ENCODE measurements at places on chromosomes 3 and 15. TPM values are rescaled to one million over a fixed set of nuclear protein-coding genes. Genes with fewer than 3 reads are reported as not detected.

The HTR3E gene
- total RNA-seq = not detected

The IMPG2 gene
- total RNA-seq = 0.25 TPM

The COLQ gene
- 1.0 TPM for total RNA-seq

The UBA3 gene
- 32.3 TPM for total RNA-seq

The SPPL2A gene
- 67.5 TPM for total RNA-seq

The CCDC39 gene
- total RNA-seq = under 0.01 TPM

The KCNMB2 gene
- total RNA-seq = 0.33 TPM

The C15orf62 gene
- 0.92 TPM for total RNA-seq

The FBXW12 gene
- total RNA-seq = not detected

The RAB6B gene
- total RNA-seq = 2.8 TPM

The PPP1R14D gene
- not detected for total RNA-seq

The GABRR3 gene
- not detected for total RNA-seq

- no peaks in the 10 kb centered on the region for H3K27me3 ChIP-seq
- no peak overlapping the region for H3K4me3 ChIP-seq
- H3K36me3 ChIP-seq = no peaks in the 10 kb centered on the region
- H3K27ac ChIP-seq = no peak overlapping the region
- DNase-seq = no peak
- H3K4me1 ChIP-seq = peaks cover 7% of the 10 kb centered on the region
Observed at GRCh38 chr15:41605566-41605965, 46.6 kb downstream of the TYRO3 start.

- no peak for DNase-seq
- H3K27ac ChIP-seq = no peak overlapping the region
- H3K27me3 ChIP-seq = no peaks in the 10 kb centered on the region
- no peaks in the 10 kb centered on the region for H3K4me1 ChIP-seq
- H3K4me3 ChIP-seq = no peak overlapping the region
Observed at GRCh38 chr3:29668233-29668632, 387.4 kb downstream of the RBMS3 start.

DNA sequence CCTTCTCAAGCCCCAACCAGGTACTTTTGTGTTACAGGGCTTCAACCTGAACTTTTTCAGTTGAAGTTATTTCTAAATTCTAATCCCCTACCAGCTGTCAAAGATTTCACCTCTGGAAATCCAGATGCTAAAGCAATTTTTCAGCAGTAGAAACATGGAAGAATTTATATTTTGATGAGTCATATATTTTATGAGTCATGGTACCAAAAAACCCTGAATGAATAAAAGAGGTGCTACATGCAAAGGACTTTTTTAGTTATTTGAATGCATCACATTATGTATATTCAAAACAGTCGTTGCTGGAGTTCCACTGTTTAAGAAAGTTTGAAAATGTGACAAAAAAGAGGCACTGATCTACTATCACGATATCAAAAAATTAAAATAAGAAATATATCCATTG is 96.0 kb upstream of the ZNF385D start:
- no peak overlapping the region for H3K27ac ChIP-seq
- no peaks in the 10 kb centered on the region for H3K27me3 ChIP-seq
- no peaks in the 10 kb centered on the region for H3K36me3 ChIP-seq
- no peak for DNase-seq
- H3K4me3 ChIP-seq = no peak overlapping the region
- H3K4me1 ChIP-seq = no peaks in the 10 kb centered on the region

DNA sequence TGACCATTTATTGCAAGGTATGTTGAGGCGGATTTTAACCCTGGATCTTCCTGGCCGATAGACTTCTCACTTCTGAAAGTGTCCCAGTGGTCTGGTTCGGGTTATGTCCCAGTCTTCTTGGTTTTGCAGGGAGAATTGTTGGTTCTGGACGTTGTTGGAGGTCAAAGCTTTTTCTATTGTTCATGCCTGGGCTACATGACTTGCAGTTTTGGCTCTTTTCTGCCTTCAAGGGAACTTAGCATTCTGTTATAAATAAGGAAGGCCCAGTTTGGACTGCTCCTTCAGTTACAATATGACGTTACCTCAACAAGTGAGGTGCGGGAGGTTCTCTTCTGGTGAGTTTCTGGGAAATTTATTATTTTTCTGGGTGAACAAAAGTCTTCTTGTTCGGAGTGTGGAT is 614.3 kb downstream of the DIPK2A start:
- H3K27ac ChIP-seq = no peak overlapping the region
- DNase-seq = no peak
- H3K36me3 ChIP-seq = no peaks in the 10 kb centered on the region
- H3K27me3 ChIP-seq = no peaks in the 10 kb centered on the region

GRCh38 chr3:39286771-39287170 is 6.9 kb upstream of the CX3CR1 start:
- no peak overlapping the region for H3K4me3 ChIP-seq
- no peak overlapping the region for H3K27ac ChIP-seq
- H3K4me1 ChIP-seq = peaks cover 5% of the 10 kb centered on the region
- H3K27me3 ChIP-seq = no peaks in the 10 kb centered on the region
- DNase-seq = no peak

- no peaks in the 10 kb centered on the region for H3K36me3 ChIP-seq
- DNase-seq = no peak
- H3K4me1 ChIP-seq = no peaks in the 10 kb centered on the region
- H3K4me3 ChIP-seq = no peak overlapping the region
- H3K27me3 ChIP-seq = no peaks in the 10 kb centered on the region
Observed at GRCh38 chr3:146390957-146391356, 78.4 kb downstream of the PLSCR2 start.

GRCh38 chr3:48532271-48532976 is 24.2 kb downstream of the PFKFB4 start:
- H3K27ac ChIP-seq = no peak overlapping the region
- no peak for DNase-seq
- no peak overlapping the region for H3K4me3 ChIP-seq
- H3K27me3 ChIP-seq = no peaks in the 10 kb centered on the region
- H3K4me1 ChIP-seq = no peaks in the 10 kb centered on the region

GRCh38 chr3:171177056-171177455 is 150.5 kb upstream of the SLC2A2 start:
- H3K4me3 ChIP-seq = no peak overlapping the region
- no peaks in the 10 kb centered on the region for H3K27me3 ChIP-seq
- H3K27ac ChIP-seq = no peak overlapping the region
- DNase-seq = no peak
- H3K4me1 ChIP-seq = no peaks in the 10 kb centered on the region
- peaks cover 2% of the 10 kb centered on the region for H3K36me3 ChIP-seq

DNA sequence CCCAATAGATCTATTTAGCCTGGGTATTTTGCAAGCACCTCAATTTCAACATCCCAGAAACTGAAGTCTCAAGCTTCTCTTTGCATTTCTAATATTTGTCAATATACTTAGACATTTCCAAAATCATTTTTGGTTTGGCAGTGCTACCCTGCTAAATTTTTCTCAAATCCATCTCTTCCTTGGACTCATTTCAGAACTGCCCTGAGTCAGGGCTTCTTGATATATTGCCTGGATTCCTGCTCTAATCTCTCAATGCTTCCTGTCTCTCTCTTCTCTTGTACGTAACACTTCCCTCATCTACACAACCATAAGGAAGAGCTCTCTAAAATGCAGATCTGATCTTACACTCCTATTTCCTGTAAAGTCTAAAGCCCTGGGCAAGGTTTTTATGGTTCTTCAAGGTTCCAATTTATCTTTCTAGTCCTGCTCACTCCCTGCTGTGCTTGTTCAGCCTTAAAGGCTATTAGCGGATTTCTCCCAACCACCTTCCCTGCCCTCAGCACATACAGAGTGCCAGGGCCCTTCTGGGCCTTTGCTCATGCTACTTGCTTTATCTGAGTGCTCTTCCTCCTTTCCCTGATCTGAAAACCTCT is 53.0 kb upstream of the MME start:
- H3K36me3 ChIP-seq = no peaks in the 10 kb centered on the region
- H3K27ac ChIP-seq = no peak overlapping the region
- DNase-seq = no peak
- no peaks in the 10 kb centered on the region for H3K4me1 ChIP-seq
- H3K4me3 ChIP-seq = no peak overlapping the region

- H3K27ac ChIP-seq = no peak overlapping the region
- no peak overlapping the region for H3K4me3 ChIP-seq
Observed at GRCh38 chr3:101381809-101382208, 61.4 kb upstream of the IMPG2 start.

DNA sequence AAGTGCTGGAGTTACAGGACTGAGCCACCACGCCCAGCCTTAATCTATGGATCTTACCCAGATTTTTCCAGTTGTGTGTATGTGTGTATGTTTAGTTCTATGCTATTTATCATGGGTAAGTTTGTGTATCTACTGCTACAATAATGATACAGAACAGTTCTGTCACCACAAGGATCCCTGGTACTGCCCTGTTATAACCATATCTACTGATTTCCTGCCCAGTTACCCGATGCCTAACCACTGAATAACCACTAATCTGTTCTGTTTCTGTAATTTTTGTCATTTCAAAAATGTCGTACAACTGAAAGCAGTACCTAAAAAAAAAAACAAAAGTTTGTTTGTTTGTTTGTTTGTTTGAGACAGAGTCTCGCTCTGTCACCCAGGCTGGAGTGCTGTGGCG is 123.7 kb upstream of the RAP2B start:
- H3K27me3 ChIP-seq = no peaks in the 10 kb centered on the region
- H3K36me3 ChIP-seq = no peaks in the 10 kb centered on the region
- H3K4me1 ChIP-seq = peaks cover 2% of the 10 kb centered on the region

DNA sequence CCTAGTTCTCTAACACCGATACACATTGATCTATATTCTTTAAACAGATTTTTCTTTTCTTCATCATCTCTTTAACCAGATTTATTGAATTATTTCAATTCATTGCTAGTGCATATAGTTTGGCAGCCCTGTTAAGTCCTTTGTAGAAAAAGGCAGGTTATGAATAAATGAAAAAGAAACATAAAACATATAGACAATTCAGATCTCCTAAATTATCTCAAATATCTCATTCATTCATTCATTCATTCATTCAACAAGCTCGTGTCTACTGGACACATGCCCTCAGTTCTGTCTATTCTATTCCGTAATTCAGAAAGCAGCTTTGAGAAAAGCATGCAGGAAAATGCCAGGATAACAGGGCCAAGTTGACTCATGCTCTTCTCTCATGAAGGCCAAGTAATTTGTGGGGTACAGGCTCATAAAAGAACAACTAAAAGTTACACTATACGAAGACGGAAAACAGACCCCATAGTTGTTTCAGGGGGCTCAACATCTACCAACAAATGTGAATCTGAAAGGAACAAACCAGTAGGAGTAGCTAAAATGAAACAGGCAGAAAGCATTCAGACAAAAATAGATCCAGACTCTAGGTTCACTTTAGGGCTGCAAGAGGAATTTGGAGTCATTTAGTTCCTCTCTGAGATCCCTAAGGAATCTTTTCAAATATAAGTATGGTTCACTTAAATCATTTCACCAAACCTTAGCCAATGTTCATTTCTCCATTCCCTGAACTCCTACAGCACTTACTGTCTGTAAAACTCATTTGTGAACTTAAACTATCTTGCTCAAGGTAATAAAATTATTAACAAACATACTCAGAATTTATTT is 7.5 kb downstream of the ZNF148 start:
- H3K27me3 ChIP-seq = no peaks in the 10 kb centered on the region
- no peak overlapping the region for H3K27ac ChIP-seq
- H3K4me3 ChIP-seq = no peak overlapping the region
- H3K36me3 ChIP-seq = no peaks in the 10 kb centered on the region
- no peak for DNase-seq

GRCh38 chr3:99248913-99249312 is 347.4 kb upstream of the DCBLD2 start:
- H3K27me3 ChIP-seq = no peaks in the 10 kb centered on the region
- no peak overlapping the region for H3K4me3 ChIP-seq
- no peaks in the 10 kb centered on the region for H3K36me3 ChIP-seq

DNA sequence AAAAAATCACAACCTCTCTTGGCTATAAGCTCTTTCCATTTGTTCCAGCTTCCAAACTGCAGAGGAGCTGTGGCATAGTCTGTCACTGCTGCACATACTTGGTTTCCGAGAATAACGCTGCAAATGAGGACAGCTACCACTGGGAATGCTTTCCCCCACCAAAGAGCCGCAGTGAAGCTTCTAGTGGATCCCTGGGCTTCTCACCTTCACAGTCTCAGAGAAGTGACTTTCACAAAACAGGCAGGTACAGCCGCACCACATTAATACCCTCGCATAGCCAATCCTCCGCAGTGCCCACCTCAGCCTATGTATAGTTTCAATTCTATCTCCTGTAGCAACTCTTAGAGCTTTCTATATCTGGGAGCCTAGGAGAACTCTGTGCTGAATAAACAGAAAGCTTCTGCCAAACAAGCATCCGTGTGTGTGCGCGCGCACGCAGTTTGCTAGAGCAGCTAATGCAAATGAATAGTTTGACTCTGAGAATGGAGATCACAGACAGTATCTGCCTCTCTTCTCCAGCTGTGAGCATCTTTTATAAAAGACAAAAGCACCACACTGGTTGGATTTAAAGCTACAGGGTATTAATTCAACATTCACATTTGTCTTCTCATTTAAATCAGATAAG is 81.9 kb upstream of the PLXND1 start:
- H3K4me3 ChIP-seq = peak overlapping the region; percentile 50
- DNase-seq = peak; percentile 56
- H3K36me3 ChIP-seq = no peaks in the 10 kb centered on the region
- H3K27me3 ChIP-seq = no peaks in the 10 kb centered on the region
- H3K4me1 ChIP-seq = peaks cover 2% of the 10 kb centered on the region

GRCh38 chr3:185733980-185734724 is 90.7 kb downstream of the IGF2BP2 start:
- no peaks in the 10 kb centered on the region for H3K27me3 ChIP-seq
- H3K4me3 ChIP-seq = no peak overlapping the region
- H3K27ac ChIP-seq = no peak overlapping the region
- H3K36me3 ChIP-seq = no peaks in the 10 kb centered on the region
- DNase-seq = no peak

- no peak overlapping the region for H3K4me3 ChIP-seq
- DNase-seq = no peak
- H3K4me1 ChIP-seq = no peaks in the 10 kb centered on the region
- no peaks in the 10 kb centered on the region for H3K27me3 ChIP-seq
- H3K36me3 ChIP-seq = no peaks in the 10 kb centered on the region
- H3K27ac ChIP-seq = no peak overlapping the region
Observed at GRCh38 chr3:77786216-77786615, 746.3 kb downstream of the ROBO2 start.

- H3K36me3 ChIP-seq = no peaks in the 10 kb centered on the region
- no peaks in the 10 kb centered on the region for H3K27me3 ChIP-seq
- H3K27ac ChIP-seq = no peak overlapping the region
- H3K4me3 ChIP-seq = no peak overlapping the region
- peaks cover 32% of the 10 kb centered on the region for H3K4me1 ChIP-seq
Observed at GRCh38 chr3:53156368-53156834, 4.6 kb upstream of the PRKCD start.

DNA sequence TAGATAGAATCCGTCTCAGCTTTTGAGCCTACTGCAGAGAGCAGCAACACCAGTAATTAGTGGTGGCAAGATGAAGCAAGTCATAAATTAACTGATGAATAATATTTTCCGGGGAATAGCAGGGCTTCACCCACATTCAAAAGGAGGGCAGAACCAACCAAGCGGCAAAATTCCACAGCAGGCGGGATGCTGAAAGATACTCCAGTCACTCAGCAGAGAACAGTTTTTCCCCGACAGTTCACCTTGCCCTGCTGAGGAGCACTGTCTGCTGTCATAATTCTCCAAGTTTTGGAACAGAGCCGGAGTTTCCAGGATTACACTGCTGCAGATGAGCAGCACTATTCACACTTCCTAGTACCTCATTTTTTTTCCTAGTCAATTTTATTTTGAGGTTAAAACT is 274.7 kb downstream of the CD47 start:
- H3K36me3 ChIP-seq = no peaks in the 10 kb centered on the region
- no peak overlapping the region for H3K4me3 ChIP-seq
- no peak overlapping the region for H3K27ac ChIP-seq
- no peaks in the 10 kb centered on the region for H3K27me3 ChIP-seq
- H3K4me1 ChIP-seq = peaks cover 4% of the 10 kb centered on the region

GRCh38 chr3:77096966-77097890 is 57.3 kb downstream of the ROBO2 start:
- H3K4me3 ChIP-seq = no peak overlapping the region
- H3K27ac ChIP-seq = no peak overlapping the region
- DNase-seq = no peak
- H3K36me3 ChIP-seq = no peaks in the 10 kb centered on the region
- H3K27me3 ChIP-seq = no peaks in the 10 kb centered on the region
- no peaks in the 10 kb centered on the region for H3K4me1 ChIP-seq

Data from liver (tissue), 10 donors.